ENCODE measurements at places on chromosomes 11 and 22.
A peak's percentile ranks its signal among the peaks of the same experiment; 100 is the strongest.

GRCh38 chr11:129645943-129646342 lies 169.7 kb upstream of the TMEM45B start:
- no peak for DNase-seq

DNA sequence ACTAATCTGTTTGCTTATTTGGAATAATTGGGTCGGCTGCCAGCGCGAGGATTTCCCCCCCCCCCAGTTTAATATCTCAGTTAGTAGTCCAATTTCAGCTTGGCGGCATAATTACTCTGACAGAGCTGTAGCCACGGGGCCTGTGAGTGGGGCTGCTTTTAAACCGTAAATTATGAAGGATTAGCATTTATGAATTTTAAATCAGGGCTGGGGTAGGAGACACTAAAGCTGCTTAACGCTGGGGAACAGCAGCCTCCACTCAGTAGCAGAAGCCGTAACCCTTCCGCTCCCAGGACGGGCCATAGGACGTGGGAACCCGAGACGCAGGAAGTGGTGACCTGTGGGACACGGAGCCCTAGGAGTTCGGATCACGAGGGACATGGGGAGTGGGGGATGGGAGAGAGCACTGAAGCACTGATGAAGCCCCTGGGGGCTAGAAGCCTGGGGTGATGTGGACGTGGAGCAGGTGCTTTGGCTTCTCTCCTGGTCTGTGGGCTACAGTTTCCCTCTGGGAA lies 66.2 kb upstream of the LMO1 start:
- no peak for DNase-seq

DNA sequence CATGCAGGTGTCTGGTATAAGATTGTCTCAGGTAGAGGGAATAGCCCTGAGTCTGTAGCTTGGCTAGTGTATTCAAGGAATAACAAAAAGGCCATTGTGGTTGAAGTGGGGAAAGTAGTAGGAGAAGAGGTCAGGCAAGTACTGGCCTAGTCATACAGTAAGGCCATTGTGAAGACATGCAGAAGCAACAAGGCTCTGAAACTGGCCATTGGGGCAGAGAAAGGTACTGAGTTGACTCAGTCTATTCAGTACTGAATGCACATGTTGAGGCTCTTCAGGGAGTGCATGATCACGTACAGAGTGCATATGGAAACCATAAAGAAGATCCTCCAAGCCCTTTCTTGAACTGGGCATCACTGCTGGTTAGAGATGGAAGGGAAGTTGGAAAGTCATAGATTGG lies 477.6 kb downstream of the SOX6 start:
- no peak for DNase-seq

GRCh38 chr11:76251576-76251975 lies 45.3 kb upstream of the WNT11 start:
- DNase-seq = no peak

DNA sequence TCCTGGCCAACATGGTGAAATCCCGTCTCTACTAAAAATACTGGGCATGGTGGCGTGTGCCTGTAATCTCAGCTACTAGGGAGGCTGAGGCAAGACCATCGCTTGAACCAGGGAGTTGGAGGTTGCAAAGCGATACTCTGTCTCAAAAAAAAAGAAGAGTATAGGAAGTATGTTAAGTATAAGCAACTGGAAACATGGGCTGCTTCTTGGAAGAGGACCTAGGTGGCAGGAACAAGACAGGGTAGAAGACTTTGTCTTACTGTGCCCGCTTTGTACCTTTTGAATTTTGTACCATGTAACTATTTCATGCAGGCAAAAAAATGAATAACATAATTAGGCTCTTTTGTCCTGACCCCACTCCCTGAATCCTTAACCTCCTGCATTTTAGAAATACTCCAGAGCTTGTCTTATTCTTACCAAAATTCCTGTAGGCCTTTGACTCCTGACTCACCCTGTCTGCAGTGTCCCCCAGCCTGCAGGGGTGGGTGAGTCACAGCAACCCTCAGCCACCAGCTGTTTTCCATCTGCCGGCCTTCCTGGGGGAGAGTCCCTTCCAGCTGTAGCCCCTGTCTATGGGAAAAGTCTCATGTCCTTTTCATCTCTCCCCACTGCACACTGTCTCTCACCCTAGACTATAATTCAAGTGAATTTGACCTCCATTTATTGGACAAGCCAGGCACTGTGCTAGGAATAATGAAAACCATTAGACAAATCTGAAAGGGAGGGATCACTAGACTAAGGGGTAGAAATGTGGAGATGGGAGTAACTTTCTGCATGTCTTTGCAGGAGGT lies 41.8 kb downstream of the TXN2 start:
- DNase-seq = peak; percentile 45

GRCh38 chr11:78256962-78257361 lies 68.2 kb downstream of the USP35 start:
- no peak for DNase-seq

Measured in activated CD4-positive, alpha-beta T cell treated with anti-CD3 and anti-CD28 coated beads, Interleukin-2, amount 50 U/mL, for 48 hours (primary cell).